ENCODE measurements at places on chromosomes 7 and 10. TPM values are rescaled to one million over a fixed set of nuclear protein-coding genes. Genes with fewer than 3 reads are reported as not detected.

Gene OR13A1
- not detected for total RNA-seq

Gene ASB10
- total RNA-seq, result 9.7 TPM

Gene GCK
- total RNA-seq, result not detected

Gene DLX5
- total RNA-seq, result not detected

Gene LIPK
- total RNA-seq, result not detected

Gene SUN3
- not detected for total RNA-seq

All from psoas muscle (tissue), 8 donors.